Activated T-cell treated with anti-CD3 and anti-CD28 coated beads for 4 hours (primary cell): ENCODE measurements at places on chromosomes 6 and 20.

GRCh38 chr6:134724771-134725340, 225.0 kb downstream of the ALDH8A1 start:
- no peak for DNase-seq

GRCh38 chr20:8043687-8044282, 24.2 kb upstream of the TMX4 start:
- DNase-seq: peak; percentile 4

DNA sequence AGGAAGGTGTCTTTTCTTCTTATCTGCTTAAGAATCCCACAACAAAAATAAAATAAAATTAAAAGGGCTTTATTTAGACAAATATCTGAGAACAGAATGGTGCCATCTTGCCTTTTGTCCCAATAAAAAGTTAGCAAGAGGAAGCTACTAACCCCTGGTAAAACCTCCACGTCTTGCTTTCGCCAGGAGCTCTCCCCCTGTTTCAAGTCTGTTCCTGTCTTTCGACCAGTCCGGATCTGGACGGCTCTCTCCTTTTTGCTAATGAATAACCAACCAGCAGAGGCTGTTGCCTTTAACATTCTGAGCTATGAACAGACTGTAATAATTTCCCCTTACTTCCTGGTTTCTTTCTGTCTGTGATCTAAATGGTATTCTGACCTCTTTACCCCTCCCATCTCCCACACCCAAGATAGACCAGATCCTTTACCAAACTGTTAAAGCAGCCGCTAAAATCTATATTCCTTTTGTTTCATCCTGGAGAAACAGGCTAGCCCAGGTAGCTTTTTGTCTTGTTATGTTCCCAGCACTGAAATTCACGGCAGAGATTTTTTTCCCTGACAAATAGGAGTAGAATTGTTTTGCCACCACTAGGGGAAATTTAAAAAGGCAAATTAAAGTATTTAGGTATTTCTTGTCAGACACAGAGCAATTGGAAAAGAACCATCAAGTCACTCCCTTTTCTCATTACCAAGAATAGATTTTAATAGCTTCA, at the start of gene FRK:
Gene FRK (minus strand): TSS at position 320 of the 712 bp plus-strand sequence. CDS start 580 bp downstream, outside the sequence.
- no peak for DNase-seq

GRCh38 chr6:154197196-154197860, 158.3 kb downstream of the OPRM1 start:
- DNase-seq: no peak

DNA sequence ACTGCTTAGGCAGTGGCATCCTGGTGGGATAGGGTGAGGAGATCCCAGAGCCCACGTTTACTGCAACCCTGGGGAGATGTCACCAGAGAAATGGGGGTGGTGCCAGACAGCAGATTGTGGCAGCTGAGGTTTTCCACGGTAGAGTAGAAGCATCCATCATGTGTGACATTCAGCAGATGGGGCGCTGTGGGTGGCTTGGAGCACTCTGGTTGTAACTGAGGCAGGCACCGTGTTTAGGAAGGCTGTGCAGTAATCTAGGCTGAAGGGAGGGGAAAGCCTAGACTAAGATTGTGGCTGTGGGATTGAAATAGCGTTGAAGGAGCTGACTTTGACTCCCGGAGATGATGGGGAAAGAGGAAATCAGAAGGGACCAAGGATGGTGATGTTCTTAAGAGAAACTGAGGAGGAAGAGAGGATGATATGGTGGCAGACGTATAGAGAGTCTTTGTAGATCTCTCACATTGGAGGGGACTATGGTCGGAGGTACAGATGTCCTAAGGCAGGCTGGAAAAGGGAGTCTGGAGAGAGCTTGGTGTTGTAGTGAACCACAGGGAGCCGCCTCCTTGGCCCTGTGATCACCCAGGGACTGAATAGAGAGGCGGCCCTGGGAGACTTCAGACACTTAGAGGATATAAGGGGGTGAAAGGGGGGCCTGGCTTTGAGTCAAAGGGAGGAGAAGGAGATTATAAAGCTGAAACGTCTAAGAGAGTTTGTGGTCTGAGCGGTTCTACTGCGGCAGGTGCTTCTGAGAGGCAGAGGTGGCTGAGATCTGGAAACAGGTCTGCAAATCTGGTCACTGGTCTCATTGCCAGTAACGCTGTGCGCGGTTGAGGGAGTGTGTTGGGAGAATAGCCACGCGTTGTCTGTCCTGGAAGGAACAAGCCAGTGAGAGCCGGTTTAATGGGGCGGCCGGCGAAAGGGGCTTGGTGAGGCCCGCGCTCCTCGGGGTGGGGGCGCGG, 792 bp upstream of the MICA start:
- peak; percentile 12 for DNase-seq

GRCh38 chr6:158648682-158649131, 1.1 kb upstream of the SYTL3 start:
- no peak for DNase-seq

DNA sequence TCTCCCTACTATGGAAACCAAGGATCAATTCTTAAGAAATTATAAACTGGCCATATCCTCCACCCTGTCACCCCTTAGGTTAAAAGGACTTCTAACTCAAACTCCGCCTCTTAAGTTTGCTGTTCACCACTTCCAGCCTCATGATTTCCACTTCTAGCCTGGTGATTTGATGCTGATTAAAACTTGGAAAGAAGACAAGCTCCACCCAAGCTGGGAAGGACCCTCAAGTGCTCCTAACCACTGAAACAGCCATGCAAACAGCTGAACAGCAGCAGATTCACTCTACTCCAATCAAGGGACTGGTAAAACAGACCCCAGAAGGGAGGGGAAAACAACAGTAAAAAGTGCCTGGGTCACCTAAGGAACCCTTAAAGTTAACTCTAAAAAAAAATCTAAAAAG, 10.3 kb downstream of the LCA5 start:
- DNase-seq: no peak
